ENCODE measurements at places on chromosomes 1 and 21.

- peak; percentile 0 for DNase-seq
These were observed 202.0 kb downstream of the USH2A start for GRCh38 chr1:216221260-216221700.

DNA sequence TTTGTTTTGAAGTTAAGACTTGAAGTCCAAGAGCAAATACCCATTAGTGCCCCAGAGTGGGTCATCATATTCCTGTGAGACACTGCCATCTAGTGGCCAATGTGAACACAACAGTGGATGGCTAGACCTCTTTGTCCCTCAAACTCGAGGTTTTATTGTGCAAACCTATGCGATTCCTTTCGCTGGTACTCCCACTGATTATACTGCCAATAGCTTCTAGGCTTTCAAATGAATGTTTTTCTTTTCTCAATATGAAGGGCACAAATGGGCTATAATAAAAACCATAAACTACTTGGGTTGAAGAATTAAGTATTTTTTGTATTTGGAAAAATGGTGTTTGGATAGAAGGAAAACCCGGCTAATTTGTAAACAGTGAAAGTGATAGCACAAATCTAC lies 100.4 kb upstream of the ZNF281 start:
- DNase-seq: no peak

DNA sequence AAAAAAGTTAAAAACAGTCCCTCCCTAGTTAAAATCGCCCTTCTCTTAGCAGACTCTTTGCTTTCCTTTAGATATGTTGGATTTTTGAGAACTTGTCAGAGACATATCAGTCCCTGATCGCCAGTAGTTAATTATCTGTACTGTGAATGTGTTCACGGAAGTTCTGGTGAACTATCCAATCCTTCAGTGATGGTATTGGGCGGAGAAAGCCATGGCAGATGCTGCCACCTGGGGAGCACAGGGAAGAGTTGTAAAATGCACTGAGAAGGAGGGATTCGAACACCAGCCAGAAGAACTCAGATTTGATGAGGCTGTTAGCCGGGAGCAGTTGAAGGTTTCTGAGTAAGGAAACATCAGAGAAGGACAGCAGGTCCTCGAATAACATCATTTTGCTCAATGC lies 17.5 kb upstream of the KIF14 start:
- DNase-seq: no peak

GRCh38 chr1:29635501-29636263 lies 399.4 kb downstream of the PTPRU start:
- no peak for DNase-seq

DNA sequence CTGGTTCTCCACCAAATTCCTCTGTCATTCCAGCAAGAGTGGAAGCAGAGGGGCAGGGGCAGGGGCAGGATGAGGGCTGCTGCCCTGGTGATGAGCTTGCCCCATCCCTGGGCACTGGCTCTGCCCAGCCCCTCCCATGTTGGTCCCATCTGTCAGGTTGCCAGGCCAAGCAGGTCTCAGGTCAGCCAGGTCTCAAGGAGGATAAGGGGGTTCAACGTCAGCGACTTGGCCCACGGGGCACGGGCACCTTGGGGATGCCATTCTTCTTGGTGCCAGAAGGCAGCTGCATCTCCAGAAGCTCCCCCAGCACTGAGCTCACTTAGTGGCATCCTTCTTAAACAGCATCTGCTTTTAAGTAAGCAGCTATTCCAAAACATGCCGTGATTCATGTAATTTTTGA lies 133.1 kb downstream of the AJAP1 start:
- DNase-seq: no peak

GRCh38 chr1:70719154-70719553 lies 308.1 kb downstream of the CTH start:
- DNase-seq: no peak

DNA sequence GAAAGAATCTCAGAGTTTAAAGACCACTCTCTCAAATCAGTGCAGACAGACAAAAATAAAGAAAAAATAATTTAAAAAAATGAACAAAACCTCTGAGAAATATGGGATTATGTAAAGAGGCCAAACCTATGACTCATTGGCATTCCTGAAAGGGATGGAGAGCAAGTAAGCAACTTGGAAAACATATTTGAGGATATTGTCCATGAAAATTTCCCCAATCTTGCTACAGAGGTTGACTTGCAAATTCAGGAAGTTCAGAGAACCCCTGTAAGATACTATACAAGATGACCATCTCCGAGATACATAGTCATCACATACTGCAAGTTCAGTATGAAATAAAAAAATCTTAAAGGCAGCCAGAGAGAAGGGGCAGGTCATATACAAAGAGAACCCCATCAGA lies 43.7 kb upstream of the IVNS1ABP start:
- no peak for DNase-seq

DNA sequence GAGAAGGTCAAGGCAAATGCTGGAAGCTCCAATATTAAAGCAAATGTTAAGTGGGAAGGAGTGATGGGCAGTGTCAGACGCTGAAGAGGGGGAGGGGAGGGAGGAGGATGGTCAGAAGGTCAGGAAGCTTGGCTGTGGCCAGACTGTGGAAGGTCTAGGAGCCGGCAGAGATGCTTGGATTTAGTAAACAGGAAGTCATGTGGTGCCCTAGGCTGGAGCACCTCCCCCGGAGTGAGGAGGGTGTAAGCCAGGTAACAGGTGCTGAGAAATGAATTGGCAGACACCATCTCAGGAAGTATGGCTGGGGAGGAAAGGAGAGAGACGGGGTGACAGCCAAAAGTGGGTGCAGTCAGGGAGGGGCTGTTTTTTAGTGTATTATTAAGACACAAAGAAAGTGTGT lies 17.7 kb downstream of the CSMD2 start:
- no peak for DNase-seq

- DNase-seq: no peak
These were observed 7.0 kb downstream of the SLC30A1 start for GRCh38 chr1:211571998-211572397.

- DNase-seq: no peak
These were observed 28.1 kb downstream of the KCNA10 start for GRCh38 chr1:110490791-110491451.

DNA sequence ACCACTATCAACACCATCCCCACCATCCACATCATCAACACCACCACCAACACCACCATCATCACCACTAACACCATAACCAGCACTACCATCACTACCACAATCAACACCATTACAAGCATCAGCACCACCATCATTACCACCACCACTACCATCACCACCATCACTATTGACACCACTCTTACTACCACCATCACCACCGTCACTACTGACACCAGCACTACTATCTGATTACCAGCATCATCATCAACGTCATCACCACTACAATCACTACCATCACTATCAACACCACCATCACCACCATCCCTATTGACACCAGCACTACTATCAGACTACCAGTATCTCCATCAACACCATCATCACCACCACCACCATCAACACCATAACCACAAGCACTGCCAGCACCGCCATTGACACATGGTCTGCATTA lies 106.1 kb upstream of the RUNX3 start:
- DNase-seq: no peak

GRCh38 chr1:116475850-116476218 lies 95.0 kb downstream of the CD58 start:
- no peak for DNase-seq

DNA sequence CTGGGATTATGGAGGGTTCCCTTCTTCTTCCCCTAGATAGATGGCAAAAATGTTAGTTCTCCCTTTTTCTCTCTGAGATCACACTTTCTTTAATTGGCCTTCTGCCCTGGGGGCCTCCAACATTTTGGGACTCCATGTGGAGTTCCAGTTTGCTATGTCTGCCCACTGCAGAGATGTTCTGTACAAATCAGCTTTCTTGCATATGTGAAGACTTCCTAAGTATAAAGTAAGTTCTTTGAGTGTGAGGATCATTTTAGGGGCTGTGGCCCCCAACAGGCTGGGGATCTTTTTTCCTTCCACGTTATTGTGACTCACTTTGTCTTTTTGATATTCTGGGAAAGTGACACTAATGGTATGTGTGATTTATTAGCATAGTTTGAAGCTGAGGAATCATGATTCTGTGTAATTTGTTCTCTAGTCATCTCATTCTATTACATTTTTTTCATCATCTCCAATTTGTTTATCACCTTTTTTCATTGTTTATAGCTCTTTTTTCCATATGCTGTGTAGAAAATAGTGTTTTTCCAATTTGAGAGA lies 48.2 kb downstream of the HHAT start:
- no peak for DNase-seq

DNA sequence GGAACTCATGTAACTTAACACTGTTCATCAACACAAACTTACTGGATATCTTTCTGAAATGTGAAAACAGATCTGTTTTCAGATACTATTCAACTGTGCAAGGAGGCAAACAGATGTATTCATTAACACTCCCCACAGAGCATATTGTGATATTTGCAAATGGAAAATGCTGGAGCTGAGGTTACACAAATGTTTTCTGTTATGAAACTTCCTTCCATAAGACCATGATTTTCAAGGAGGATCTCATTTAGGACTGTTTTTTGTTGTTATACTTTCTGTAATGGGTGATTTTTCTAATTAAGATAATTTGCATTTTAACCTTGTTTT lies 56.1 kb downstream of the GABPA start:
- DNase-seq: no peak

DNA sequence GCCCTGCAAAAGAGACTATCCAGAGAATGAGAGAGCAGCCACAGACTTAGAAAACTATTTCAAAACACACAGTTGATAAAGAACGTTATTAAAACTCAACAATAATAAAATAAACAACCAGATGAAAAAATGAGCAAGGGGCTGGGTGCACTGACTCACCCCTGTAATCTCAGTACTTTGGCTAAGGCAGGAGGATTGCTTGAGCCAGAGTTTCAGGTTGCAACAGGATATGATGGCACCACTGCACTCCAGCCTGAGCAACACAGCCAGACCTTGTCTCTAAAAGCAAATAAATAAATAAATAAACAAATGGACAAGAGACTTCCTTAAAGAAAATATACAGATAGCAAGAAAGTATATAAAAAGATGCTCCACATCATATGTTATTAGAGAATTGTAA lies 144.6 kb downstream of the LRRIQ3 start:
- no peak for DNase-seq
